ENCODE measurements at places on chromosomes 13 and 19.

- DNase-seq = no peak
Measured at GRCh38 chr13:84479656-84480055, 597.4 kb upstream of the SLITRK1 start.

DNA sequence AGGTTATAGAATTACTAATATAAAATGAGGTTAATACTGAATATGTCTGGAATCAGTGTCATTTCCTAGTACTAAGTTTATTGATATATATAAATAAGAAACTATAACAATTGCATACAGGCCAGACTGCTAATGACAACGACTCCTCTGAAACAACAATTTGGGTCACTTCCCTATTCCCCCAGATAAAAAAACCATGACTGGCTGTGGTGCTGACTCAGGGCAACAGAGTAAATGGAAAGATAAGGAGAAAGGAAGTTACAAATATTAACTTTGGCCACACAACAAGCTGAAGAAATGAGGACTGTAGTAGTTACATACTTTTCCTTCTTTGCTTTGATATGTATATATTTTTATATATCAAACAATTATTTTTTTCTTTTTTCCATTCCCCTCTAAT, 263.7 kb upstream of the PCDH9 start:
- no peak for DNase-seq

GRCh38 chr19:31255831-31256592, 93.2 kb downstream of the TSHZ3 start:
- no peak for DNase-seq

DNA sequence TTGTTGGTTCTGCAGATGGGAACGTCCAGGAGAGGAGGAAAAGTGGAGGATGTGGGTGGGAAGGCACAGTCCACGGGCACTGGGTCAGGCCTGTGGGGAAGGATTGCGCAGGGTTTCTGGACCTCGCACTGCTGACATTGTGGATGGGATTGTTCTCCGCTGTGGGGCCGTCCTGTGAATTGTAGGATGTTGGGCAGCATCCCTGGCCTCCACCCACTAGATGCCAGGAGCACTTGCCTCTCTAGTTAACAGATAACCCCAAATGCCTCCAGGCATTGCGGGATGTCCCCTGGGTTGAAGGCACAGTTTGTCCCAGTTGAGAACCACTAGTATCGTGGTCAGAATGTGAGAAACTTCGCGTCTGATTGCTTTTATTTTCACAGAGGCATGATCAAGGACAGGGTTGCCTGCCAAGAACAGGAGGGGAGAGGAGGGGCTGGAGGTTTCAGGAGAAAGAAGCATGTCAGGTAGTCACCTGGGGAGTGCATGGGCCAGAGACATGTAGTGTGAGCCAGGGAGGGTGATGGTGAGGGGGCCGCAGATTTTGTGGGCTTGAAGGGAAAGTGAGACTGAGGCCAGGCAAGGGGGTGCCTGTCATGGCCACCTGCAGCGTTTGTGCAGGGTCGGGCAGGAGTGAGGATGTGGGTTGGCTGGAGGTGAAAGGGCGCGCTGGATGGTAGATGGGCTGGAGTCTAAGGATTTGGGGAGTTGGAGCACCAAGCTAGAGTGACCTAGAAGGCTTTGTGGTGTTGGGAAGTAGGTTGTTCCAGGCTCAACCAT, 3.2 kb downstream of the ZNF628 start:
- no peak for DNase-seq

- no peak for DNase-seq
Measured at GRCh38 chr13:59279576-59279975, 884.2 kb downstream of the DIAPH3 start.

GRCh38 chr19:48513289-48514122, 1.9 kb upstream of the LMTK3 start:
- peak; percentile 8 for DNase-seq

- no peak for DNase-seq
Measured at GRCh38 chr13:31276421-31276820, 76.6 kb downstream of the B3GLCT start.

DNA sequence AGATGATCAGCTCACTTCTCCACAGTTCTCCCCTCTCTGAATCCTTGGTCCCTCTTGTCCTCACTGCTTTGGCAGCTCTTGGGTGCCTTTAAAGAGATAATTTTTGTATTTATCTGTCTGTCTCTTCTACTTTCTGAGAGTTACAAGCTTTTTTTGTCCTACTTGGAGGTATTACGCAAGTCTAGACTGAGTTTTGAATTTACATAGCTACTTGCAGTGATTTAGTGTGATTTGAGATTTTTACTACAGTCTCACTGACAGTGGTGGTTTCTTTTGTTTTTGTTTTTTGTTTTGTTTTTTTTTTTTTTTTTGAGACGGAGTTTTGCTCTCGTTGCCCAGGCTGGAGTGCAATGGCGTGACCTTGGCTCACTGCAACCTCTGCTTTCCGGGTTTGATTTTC, 22.1 kb downstream of the URI1 start:
- no peak for DNase-seq

GRCh38 chr13:47472516-47472915, 528.6 kb downstream of the SUCLA2 start:
- no peak for DNase-seq

GRCh38 chr13:85381082-85381481, 418.1 kb downstream of the SLITRK6 start:
- no peak for DNase-seq

- DNase-seq = no peak
Measured at GRCh38 chr19:11685676-11686650, 52.8 kb downstream of the ZNF823 start.

GRCh38 chr19:16373532-16373931, 48.9 kb downstream of the KLF2 start:
- no peak for DNase-seq

DNA sequence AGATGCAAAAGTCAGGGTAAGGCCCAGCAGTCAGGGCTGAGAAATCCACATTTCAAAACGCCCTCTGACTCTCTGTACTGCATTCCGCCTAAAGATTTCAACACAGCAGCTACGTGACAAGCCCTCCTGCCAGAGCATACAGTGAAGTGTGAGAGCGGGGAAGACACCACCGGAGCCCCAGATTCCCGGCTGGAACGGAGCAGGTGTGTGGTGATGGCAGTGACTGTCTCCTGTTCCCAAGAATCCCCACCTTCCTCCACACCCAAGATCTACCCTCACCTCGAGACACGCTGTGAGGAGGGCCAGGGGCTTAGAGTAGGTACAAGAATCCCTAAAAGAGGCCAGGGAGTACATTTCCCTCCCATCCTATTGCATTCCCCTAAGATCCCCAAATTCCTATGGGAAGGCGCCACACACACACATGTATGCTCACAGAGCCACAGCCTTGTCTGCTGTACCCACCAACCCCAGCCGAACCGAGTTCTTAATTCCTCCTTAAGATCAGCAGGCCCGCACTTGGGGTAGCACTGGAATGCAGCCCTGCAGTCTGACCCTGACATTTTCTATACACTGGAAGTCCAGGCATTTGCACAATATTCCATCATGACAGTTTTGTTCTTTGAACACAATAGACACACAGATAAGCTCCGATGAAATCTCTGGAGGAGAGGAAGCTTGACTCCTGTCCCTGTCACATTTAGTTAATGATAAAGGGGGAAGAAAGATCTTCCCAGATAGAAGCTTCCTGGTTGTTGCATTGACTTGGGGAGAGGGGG, 102.9 kb downstream of the FOXO1 start:
- no peak for DNase-seq

DNA sequence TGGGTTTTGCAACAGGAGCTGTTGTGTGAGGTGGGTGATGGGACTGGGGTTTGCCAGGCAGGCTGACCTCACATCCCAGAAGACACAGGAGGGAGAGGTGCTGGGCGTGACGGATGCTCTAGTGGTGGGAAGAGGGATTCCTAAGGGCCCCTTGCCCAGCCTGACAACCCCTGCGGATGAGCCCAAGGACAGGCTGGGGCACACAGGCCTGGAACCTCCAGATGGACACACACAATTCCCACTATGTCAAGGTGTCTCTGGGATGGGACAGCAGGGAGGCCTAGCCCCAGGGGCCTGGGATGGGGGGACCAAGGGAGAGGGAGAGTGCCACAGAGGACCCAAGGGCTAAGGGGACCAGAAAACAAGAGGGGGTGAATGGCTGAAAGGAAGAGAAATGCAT, 191.5 kb downstream of the ZNF536 start:
- no peak for DNase-seq

DNA sequence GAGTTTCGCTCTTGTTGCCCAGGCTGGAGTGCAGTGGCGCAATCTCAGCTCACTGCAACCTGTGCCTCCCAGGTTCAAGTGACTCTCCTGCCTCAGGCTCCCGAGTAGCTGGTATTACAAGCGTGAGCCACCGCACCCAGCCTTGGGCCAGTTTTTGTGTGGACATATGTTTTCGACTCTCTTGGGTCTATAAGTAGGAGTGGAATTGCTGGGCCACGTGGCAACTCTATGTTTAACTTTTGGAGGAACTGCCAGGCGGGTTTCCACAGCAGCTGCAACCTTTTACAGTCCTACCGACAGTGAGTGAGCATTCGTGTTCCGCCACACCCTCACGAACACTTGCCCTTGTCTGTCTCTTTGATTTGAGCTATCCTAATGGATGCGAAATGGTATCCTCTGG, 44.9 kb downstream of the BICRA start:
- DNase-seq = no peak

GRCh38 chr13:52931131-52931530, 82.7 kb upstream of the PCDH8 start:
- DNase-seq = no peak
